AG04450 (cell line): ENCODE measurements at places on chromosomes 11 and 22.

- DNase-seq = no peak
These were observed 236.3 kb downstream of the KIRREL3 start for GRCh38 chr11:126764231-126764630.

DNA sequence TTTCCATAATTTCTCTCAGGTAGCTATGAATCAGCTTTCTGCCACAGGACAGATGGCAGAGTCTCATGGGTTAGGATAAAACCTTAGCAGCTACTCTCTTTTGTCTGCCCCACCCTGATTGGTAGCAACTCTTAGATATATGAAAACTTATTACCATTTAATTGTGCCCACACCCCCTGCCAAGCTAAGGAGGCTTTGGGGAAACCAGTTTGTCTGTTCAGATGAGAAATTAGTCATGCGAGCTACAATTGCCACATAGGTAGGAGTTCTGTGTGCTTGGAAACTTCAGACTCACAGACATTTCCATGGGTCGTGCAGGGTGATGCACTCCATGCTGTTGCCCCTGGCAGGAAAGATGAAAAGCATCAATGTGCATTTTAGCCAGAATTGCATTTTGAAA is 39.9 kb downstream of the CD44 start:
- no peak for DNase-seq

DNA sequence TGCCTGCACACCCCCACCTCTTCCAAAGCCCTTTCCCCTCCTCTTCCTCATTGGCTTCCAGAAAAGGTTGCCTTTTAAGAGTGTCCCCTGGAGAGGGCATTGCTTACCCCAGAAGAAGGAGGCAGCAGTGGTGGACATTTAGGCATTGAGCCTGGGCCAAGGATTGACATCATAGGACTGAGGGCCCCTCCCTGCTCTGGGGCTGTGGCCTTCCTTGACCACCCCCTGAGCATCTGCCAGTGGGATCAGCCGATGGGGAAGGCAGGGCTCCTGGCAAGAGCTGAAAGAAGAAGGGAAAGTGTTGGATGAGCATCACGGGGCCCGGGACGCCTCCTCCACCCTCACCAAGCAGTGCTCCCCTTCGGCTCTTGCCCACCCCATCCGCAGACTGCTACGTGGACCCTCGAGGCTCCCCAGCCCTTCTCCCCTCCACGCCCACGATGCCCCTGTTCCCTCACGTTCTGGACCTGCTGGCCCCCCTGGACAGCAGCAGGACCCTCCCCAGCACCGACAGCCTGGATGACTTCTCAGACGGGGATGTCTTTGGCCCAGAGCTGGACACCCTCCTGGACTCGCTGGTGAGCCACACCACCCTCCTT is 37.4 kb downstream of the ZC3H7B start:
- no peak for DNase-seq

- DNase-seq = no peak
These were observed 52.4 kb downstream of the AHNAK start for GRCh38 chr11:62494246-62494645.

- DNase-seq = no peak
These were observed 5.5 kb upstream of the PHLDA2 start for GRCh38 chr11:2934611-2935239.

- no peak for DNase-seq
These were observed 8.3 kb upstream of the FOLR2 start for GRCh38 chr11:72208281-72208680.

- peak; percentile 24 for DNase-seq
These were observed 9.1 kb upstream of the OR10D3 start for GRCh38 chr11:124174001-124174583.

DNA sequence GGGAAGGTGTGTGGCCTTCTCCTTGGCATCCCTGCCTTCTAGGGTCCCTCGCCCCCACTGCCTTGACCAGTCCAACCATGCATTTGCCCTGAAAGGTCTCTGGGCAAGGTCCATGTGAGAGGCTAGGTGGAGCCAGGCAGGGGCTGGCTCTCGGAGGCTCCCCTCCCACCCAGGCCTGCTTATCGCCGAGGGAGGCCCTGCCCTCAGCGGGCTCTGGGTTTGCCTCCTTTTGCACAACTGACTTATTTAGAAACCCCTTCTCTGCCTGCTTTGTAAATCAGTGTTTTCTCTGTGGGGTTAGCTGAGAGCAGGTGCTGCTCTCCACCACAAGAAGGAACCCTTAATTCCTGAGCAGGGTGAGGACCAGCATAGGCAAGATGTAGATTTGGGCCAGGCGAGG is 47.7 kb downstream of the CD82 start:
- no peak for DNase-seq

DNA sequence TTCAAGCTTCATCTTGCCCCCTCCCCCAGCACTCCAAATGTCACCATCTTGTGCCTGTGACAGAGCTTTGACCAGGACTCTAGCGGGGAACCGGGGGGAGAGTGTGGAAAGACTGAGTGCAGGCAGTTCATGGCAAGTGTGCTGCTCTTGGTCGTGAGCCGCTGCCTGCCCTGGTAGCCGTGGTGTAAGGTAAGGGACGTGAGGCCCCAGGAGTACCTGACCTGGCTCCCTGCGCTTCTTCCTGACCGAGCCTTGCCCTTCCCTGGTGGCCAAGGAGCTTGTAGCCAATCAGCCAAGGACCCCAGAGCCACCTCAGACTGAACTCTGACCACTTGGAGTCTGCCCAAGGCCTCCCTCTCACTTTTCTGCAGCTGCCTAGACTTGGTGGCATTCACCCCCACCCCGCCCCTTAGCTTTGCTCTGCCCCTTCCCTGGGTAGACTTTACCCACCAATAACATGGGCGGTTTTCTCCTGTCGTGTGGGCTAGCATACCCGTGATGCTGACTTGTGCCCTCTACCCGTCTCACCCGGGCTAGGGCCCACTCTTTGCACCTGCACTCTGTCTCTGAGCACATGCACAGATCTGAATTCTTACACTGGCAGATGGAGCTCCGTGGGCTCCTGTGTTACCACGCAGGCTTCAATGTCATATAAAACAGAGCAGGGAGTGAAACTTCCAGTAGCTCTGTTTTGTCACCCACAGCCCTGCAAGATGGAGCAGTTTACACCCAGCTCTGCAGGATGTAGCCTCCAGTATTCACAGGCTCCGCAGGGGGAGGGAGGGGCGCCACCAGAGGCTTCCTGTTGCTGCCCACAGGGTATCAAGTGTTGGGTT is 1.5 kb downstream of the DGKZ start:
- DNase-seq = no peak

GRCh38 chr11:101880222-101880621 is 34.6 kb upstream of the CEP126 start:
- DNase-seq = no peak

- no peak for DNase-seq
These were observed 14.2 kb upstream of the IL10RA start for GRCh38 chr11:117972044-117972443.

- no peak for DNase-seq
These were observed 4.5 kb downstream of the CD81 start for GRCh38 chr11:2381494-2382128.

DNA sequence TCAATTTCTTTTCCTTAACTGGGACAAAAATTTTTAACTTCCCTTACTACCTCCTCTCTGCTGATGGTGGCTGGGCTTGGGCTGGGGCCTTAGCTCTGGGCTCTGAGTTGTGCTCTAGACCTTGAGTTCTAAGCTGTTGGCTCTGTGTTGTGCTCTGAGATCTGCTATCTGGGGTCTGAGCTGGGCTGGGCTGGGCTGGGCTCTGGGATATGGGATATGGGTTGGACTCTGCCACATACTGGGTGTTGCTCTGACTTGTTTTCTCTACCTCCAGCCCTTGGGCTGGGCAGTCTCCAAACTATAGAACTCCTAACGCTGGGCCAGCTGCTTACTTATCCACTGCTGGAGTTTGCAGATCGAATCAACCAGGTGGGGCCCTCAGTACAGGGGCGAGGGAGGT is 41.9 kb downstream of the DNHD1 start:
- DNase-seq = no peak

GRCh38 chr11:133163463-133164419 is 368.6 kb downstream of the OPCML start:
- DNase-seq = peak; percentile 15

GRCh38 chr11:17613983-17614382 is 66.9 kb downstream of the OTOG start:
- no peak for DNase-seq

DNA sequence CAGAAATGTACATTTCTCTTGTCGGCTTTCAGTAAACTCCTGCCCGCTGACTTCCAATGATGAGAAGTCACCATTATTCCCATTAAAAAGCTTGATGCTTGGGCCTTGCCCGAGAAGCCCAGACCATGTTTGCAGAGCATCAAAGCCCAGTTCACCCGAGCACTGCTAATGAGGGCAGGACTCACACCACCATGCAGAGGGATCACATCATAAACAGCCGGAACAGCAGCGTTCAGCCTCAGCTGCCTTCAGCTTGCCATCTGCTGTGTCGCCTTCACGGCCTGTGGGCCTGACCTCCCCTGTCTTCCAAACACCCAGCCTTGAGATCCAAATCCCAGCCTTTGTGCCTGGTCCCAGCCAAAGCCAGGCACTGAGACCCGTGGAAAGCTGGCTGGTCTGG is 105.4 kb upstream of the CSNK2A3 start:
- DNase-seq = no peak

- peak; percentile 81 for DNase-seq
These were observed 155.1 kb upstream of the SOX6 start for GRCh38 chr11:16511116-16512114.

GRCh38 chr11:134556186-134556585 is 144.1 kb upstream of the B3GAT1 start:
- no peak for DNase-seq

- no peak for DNase-seq
These were observed 170.8 kb downstream of the MN1 start for GRCh38 chr22:27630754-27631153.

DNA sequence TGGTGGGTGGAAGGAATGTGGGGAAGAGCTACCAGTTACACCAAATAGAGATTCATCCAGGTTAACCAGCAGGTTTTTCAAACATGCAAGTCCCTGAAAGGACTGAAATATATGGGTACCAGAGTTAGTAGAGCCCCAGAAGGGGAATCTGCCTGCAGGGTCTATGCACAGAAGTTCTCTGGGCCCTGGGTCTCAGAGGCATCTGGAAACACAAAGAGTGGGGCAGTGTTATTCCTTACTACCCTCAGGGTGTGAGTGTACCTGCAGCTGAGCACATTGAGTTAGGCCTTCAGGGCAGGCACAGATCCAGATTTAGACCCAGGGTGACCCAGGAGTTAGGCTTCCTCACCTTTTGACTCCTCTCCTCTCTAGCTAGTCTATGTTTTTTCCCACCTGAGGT is 43.9 kb upstream of the SWAP70 start:
- DNase-seq = no peak

GRCh38 chr11:106789406-106789805 is 228.9 kb downstream of the GUCY1A2 start:
- DNase-seq = no peak

GRCh38 chr11:124839128-124839971 is 25.9 kb upstream of the ROBO3 start:
- no peak for DNase-seq

DNA sequence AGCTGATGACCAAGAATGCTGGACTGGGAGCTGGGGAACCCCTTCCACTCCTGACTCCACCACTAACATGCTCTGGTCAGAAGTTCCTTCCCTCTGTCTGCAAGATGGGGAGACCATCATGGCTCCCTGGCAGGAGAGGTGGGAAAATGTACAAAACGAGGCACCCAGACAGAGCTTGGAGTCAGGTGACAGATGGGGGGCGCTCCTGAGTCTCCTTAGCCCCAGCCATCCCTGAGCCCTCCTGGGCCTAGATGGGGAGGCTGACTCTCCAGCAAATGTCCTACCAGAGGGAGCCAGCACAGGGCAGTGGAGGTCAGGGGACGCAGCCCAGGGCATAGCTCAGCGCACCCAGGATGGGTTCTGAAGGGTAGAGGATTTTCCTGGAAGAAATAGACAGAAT is 20.0 kb downstream of the KCNJ4 start:
- DNase-seq = no peak

DNA sequence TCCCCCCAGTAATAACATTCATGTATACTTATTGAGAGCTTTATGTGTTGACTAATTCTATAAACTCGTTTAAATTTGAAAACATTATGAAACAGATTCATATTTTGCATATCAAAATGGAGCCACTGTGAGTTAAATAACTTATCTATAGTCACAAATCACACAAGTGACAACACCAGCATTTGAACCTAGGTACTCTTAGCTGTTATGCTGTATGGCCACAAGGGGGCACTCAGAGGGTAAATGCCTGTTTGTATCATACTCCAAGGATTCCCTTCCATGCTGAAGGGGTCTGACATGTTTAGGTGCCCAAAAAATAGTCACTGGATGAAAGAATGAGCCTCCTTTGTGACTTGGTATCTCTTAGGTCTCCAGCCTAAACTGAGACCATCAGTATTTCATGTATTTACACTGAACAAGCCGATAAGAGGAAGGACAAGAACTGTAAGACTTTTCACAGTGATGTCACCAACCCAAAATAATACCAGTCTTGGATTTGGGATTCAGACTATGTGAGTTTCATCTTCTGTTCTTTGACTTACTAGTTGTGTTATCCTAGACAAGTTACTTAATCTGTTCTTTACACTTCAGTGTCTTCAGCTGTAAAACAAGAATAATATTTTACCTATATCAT is 12.2 kb upstream of the OR52D1 start:
- DNase-seq = peak; percentile 7
